ENCODE measurements at places on chromosomes 3 and 15.

DNA sequence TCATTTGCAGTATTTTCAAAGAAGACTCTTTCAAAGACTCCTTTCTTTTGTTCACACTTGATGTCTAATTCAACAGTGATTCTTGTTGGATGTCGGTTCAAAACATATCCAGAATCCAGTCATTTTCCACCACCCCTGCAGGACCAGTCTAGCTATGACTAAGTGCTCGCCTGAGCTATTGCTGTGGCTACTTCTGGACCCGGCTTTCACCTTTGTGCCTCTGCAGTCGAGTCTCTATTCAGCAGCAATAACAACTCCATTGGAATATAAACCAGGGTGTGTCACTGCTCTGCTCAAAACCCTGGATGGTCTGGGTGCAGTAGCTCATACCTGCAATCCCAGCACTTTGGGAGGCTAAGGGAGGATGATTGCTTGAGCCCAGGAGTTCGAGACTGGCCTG is 55.0 kb downstream of the PRICKLE2 start:
- DNase-seq: peak; percentile 13

GRCh38 chr3:127799476-127800222 is 22.7 kb downstream of the MGLL start:
- no peak for DNase-seq

- no peak for DNase-seq
These were observed 15.8 kb upstream of the SOX2 start for GRCh38 chr3:181695661-181696491.

DNA sequence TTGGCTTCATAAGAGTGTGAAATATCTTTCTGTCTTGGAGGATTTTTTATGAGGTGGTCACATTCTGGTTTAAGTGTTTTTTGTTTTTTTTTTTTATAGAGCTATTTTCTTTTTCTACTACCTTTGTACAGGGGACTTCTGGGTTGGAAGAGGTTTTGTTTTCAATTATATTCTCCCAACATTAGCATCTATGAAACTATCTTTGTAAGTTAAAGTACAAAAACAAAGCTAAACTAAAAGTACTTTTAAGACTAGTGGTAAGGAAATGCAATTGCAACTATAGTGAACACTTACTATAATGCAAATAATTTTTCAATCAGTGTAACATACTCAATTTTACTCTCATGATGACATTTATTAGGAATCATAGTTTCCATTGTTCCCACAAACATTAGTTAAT is 688.2 kb downstream of the SI start:
- DNase-seq: no peak

DNA sequence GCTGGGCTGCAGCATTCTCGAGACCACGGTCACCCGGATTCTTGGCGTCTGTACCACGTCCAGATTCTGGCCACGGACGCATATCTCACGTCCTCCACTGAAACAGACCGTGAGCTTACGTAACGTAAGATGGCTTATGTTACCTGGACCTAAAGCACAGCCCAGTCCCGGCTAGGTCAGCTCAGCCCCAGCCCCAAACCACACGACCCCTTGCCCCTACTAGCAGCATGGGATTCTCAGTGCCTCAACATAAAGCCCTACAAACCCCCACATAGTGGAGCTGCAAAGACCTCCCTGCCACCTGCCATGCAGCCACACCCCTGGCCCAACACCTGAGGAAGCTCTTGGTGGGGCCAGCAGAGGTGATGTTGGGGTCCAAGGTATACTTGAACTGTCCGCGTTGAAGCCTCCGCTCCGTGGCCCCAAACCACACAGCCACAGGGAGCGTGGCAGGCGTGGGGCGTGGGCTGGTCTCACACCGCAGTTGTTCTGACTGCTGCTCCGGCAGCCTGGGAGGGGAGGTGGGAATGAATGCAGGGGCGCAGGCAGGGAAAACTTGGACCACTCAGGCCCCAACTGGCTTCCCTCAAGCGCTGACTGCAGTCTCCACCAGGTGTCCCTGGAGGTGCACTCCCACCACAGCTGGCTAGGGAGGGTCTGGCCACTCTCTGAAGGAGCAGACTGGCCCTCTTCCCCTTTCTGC is 14.5 kb downstream of the PLXNB1 start:
- DNase-seq: no peak

GRCh38 chr3:124772081-124772831 is 42.0 kb downstream of the UMPS start:
- DNase-seq: no peak

DNA sequence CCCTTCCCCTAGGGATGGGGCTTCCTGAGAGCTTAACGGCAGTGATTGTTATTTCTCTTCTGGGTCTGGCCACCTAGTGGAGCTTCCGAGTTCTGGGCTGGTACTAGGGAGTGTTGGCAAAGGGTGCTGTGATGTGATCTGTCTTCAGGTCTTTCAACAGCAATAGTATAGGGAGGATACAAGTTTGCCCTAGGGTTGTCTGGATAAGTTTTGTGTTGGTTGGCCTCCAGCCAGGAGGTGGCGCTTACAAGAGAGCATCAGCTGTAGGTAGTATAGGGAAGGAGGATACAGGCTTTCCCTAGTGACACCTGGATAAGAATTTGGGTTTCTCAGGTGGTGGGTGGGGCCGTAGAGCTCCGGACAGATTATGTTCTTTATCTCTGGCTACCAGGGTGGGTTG is 19.2 kb upstream of the CPOX start:
- DNase-seq: no peak

- no peak for DNase-seq
These were observed 60.1 kb downstream of the IGSF11 start for GRCh38 chr3:118974356-118975097.

DNA sequence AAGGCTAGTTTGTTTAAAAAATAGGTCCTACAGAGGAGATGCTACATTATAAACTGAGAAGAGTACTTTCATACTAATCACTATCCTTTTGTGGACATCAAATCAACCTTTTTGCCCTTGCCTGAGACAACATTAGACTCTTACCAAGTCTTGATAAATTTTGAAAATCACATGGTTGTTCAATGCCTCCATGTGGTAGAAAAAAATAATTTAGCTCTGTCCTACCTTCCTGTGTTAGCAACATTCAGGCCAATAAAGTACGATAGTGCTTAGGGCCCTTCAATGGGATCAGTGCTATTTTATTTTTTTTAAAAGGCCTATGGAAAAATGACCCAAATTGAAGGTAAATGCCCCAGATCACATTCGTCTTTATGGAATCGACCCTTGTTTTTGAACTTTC is 5.0 kb upstream of the UBE2E1 start:
- no peak for DNase-seq

GRCh38 chr15:101187820-101188636 is 63.8 kb downstream of the CHSY1 start:
- DNase-seq: no peak

GRCh38 chr3:59443618-59444293 is 393.9 kb upstream of the CFAP20DC start:
- no peak for DNase-seq

DNA sequence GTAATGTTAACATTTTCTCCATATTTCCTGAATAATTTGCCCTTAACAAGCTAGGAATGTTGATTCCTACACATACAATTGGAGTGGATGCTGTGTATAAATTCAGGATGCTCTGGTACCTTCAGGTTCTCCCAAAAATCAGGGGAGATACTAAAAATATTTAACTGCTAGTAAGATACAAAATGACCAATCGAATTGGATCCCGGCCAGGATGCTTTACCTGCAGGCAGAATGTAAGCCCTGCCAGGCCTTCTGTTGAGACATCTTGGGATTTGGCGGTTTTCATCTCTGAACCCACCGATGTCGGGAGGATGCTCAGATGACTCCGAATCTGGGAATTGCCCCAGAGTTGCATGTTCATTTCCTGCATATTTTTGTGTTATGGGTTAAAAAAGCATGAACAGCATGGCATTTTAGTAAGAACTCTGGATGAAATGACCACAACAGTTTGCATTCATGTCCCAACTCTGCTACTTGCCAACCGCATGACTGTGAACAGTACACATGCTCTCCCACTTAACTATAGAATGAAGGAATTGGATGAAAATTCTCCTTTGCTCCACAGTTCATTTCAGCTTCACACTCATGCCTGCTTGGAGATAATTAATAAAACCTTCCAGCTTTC is 241.4 kb upstream of the TBL1XR1 start:
- no peak for DNase-seq

GRCh38 chr15:73849641-73850040 is 23.7 kb upstream of the TBC1D21 start:
- DNase-seq: no peak

- peak; percentile 71 for DNase-seq
These were observed 654.4 kb upstream of the ADAMTS9 start for GRCh38 chr3:65342084-65342683.

- DNase-seq: no peak
These were observed 234.3 kb upstream of the IGF1R start for GRCh38 chr15:98413933-98414546.

- no peak for DNase-seq
These were observed 2.8 kb downstream of the LOXL1 start for GRCh38 chr15:73928971-73929627.

- DNase-seq: no peak
These were observed 5.9 kb downstream of the ARHGEF3 start for GRCh38 chr3:56795829-56796185.

GRCh38 chr15:33157371-33158037 is 37.0 kb downstream of the FMN1 start:
- DNase-seq: peak; percentile 65

DNA sequence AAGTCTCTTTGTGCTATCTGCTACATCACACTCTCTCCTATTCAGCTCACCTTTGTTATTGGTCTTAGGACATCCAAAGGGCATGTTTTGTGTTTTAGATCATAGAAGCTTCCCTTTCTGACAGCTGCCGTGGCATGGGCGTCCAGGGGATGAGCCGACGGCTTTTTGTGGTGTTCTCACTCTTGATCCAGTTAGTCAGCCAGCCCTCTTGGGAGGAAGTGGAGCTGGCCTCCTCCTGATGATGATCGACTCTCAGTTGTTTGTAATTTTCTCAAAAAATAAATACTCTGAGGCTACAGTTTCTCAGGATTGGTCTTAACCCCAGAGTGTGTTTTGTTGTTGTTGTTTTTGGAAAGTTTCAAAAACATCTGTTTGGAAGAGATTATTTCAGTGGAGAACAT is 34.4 kb downstream of the BOC start:
- no peak for DNase-seq

- DNase-seq: no peak
These were observed 26.1 kb downstream of the ZXDC start for GRCh38 chr3:126449621-126450051.

DNA sequence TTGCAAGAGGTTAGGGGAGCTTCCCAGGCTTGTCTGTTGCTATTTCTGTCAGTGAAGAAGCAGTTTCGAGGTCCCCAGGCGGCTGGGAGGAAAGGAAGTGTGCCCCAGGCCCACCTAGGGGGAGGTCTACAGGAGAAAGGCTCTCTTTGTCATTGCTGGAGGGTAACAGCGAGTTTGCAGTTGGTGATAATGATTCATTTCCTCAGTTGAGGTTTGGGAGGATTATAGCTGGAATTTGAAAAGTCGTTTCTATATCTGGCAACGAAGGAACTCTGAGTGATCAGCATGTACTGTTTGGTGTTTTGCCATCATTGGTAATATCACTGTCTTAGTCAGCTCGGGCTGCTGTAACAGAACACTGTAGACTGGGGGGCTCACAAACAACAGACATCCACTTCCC is 65.5 kb upstream of the UBE3A start:
- no peak for DNase-seq

DNA sequence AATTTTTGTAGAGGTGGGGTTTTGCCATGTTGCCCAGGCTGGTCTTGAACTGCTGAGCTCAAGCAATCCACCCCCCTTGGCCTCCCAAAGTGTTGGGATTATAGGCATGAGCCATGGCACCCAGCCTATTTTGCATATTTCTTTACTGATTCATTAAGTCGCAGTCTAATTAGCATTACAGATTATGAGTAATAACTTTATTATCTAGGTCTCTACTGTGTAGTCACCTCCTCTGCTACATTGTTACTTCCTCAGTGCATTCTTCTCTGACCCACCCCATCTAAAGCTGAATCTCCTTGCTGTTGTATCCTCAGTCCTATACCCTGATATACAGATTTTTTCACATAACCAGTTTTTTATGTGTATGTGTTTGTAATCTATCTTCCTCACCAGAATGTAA is 61.7 kb downstream of the TFDP2 start:
- peak; percentile 48 for DNase-seq

DNA sequence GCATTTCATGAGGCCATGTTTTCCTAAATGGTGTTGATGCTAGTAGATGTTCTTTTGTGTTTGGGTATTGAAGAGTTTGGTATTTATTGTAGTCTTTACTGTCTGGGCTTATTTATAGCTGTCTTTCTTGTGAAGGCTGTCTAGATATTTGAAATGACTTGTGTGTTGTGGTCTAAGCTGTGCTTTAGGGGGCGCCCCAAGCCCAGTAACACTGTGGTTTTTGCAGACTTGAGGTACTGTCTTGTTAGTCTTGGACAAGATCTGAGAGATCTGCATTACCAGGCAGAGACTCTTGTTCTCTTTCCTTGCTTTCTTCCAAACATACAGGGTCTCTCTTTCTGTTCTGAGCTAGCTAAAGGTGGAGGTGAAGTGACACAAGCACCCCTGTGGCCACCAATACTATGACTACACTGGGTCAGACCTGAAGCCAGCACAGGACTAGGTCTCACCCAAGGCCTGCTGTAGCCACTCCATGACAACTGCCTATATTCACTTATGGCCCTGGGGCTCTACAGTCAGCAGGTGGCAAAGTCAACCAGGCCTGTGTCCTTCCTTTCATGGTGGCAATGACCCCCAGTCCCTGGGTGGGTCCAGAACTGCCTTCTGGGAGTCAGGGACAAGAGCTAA is 152.1 kb upstream of the TBC1D5 start:
- peak; percentile 20 for DNase-seq

- DNase-seq: no peak
These were observed 10.4 kb upstream of the MME start for GRCh38 chr3:155069729-155070128.

- peak; percentile 89 for DNase-seq
These were observed 10.4 kb downstream of the PODXL2 start for GRCh38 chr3:127639173-127640041.

- no peak for DNase-seq
These were observed 276.6 kb downstream of the ZNF621 start for GRCh38 chr3:40801284-40801741.

DNA sequence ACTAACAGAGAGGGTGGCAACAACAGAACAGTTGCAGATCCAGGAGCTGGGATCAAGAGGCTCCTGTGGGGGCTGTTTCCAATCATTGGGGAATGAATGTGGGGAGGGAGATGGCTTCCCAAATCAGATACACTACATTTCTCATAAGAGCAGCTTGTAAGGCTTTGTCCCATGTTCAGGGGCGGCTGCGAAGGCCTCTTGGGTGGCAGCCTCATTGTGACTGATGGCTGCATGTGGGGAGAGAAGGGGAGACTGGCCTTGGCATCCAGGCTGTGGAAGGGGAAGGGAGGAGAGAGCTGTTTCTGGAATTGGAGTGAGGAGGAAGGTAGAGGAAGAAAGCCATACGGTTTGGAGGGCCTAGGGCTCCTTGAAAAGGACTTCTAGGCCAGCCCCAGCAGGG is 326.6 kb upstream of the RGMA start:
- DNase-seq: no peak

Data from trophoblast cell (in vitro differentiated cells and primary cell).